ENCODE measurements at places on chromosomes 16 and 17.

- DNase-seq, result no peak
These were observed 10.8 kb downstream of the LRRC3C start for GRCh38 chr17:39938140-39938869.

DNA sequence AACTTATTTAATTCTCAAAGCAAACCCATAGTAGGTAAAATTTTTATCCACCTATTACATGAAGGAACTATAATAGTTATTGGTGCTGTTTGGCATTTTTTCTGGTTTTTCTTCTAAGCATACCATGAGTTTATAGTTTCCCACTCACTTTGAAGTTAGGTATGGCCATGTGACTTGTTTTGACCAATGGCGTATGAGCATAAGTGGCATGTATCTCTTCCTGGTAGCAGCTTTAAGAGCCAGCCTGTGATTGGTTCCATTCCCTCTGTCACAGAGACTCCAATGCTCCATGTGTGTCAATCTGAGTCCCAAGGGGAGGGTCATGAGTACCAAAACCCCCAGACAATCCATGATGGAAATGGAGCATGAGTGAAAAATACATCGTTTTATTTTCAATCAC, 282.9 kb upstream of the N4BP1 start:
- DNase-seq, result no peak

- no peak for DNase-seq
These were observed 2.9 kb downstream of the UNC119 start for GRCh38 chr17:28549236-28550132.

GRCh38 chr16:69111876-69112230, 6.4 kb downstream of the HAS3 start:
- DNase-seq, result no peak

GRCh38 chr16:3759736-3760135, 42.4 kb upstream of the TRAP1 start:
- DNase-seq, result no peak

DNA sequence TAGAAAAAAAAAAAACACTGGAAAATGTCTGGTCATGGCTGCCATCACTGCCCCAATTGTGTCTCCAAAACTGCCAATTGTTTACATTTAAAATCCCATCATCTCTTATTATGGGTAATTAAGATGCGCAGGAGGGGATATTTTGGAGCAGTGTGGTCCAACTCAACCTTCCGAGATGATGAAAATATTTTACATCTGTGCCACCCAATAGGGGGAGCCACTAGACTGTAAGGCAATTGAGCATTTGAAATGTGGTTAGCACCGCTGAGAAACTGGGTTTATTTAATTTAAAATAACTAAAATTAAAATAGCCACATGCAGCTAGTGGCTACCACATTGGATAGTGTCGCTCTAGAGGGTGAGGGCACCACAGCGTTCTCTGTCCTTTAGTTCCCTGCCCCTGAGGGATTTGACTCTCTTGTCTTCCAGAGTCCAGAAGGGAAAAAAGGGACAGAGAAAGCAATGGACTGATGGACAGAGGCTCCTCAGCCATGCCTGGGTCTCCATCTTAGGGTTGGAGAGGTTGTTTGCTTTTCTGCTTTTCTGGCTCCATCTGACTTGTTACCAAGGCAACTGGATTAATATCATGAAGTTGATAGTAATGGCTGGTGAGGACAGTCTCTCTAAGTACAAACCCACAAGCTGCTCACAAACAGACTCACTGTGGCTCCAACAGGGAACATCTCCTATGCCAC, 3.5 kb downstream of the MPO start:
- DNase-seq, result no peak

DNA sequence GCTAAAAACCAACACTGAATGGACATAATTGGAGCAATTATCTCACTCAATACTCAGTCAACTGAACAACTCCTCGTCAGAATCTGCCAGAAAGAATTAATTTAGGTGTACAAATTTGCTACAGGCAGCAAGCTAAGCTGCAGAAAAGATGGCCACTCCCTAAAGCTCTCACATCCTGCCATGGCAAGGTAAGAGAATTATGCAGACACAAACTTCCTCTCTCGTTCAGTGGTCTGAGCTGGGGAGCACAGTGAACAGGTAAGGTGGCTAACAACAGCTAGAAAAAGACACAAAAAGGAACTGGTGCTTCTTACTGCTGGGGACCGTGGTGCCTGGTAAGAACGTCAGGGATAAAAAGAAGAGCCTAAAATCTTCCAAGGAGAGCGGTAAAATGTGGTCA, 74.9 kb upstream of the BCAR1 start:
- DNase-seq, result no peak

DNA sequence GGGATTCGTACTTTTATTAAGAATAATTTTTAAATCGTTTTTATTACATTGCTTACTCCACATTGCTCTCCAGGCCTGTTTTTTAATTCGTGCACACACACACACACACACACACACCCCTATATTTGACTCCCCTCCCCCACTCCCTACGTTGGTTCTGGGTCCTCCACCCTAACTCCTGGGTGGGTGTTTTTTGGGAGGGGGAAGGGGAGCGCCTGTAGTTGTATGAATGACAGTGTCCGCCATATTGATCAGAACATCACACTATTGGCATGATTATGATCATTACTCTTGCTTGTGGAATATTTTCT, 1.3 kb downstream of the GNAO1 start:
- DNase-seq, result no peak

DNA sequence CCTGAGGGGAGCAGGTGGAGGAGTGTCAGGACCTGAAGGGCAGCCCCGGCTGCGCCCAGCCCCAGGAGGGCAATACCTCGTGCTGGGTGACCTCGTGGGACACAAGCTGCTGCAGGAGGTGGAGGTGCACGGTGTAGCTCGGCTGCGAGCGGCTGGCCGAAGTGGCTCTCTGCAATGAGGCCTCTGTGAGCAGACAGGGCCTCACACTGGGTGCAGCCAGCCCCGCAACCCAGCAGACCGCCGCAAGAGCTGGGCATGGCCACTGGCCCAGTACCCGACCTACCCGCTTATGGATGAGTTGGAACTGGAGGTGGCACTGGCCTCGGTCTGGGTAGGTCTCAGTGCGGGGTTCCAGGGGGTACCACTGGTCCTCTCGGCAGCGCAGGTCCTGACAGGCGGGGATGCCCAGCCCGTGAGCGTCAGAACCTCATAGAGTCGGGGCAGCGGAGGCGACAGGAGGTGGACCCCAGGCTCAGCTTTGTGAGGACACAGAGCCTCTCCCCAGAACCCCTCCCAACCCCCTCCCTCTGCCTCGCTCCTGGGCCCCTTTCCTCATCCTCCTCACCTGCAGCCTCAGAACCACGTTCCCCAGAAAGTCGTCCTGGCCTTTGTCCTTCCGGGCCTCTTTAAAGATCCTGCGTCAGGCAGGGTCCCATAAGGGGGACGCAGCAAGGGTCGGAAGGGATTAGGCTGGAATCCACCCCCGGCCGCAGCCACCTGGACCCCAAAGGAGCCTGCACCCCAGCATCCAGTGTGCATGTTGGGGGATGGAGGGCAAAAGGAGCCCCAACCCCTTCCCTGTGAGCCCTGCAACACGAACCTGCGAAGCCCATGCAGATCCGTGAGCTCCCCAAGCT, 4.0 kb downstream of the UNC13D start:
- no peak for DNase-seq

- no peak for DNase-seq
These were observed 2.8 kb upstream of the UBTF start for GRCh38 chr17:44222112-44222869.

GRCh38 chr17:71011391-71011790, 842.1 kb downstream of the KCNJ2 start:
- no peak for DNase-seq

GRCh38 chr16:4183237-4184037, 58.4 kb downstream of the SRL start:
- DNase-seq, result peak; percentile 70

- DNase-seq, result no peak
These were observed 121.1 kb upstream of the HSBP1 start for GRCh38 chr16:83686726-83687125.

GRCh38 chr17:79366988-79367571, 243.8 kb downstream of the RBFOX3 start:
- DNase-seq, result no peak

DNA sequence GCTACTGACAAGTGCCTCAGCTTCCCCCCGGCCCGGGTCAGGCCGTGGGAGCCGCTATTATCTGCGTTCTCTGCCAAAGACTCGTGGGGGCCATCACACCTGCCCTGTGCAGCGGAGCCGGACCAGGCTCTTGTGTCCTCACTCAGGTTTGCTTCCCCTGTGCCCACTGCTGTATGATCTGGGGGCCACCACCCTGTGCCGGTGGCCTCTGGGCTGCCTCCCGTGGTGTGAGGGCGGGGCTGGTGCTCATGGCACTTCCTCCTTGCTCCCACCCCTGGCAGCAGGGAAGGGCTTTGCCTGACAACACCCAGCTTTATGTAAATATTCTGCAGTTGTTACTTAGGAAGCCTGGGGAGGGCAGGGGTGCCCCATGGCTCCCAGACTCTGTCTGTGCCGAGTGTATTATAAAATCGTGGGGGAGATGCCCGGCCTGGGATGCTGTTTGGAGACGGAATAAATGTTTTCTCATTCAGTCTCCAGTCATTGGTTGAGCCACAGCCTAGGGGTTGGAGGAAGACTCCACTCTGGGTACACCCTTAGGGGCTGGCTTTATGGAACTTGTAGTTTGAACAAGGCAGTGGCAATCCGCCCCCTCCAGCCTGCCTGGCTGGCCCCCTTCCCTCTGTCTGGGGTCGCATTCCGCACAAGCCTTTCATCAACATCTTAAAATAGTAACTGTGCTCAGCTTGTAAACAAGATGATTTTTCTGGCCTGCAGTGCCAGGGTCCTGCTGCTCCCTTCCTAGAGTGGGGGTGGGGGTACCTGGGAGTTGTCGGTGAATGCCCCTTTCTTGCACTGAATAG, 4.1 kb downstream of the SYNGR2 start:
- DNase-seq, result no peak

DNA sequence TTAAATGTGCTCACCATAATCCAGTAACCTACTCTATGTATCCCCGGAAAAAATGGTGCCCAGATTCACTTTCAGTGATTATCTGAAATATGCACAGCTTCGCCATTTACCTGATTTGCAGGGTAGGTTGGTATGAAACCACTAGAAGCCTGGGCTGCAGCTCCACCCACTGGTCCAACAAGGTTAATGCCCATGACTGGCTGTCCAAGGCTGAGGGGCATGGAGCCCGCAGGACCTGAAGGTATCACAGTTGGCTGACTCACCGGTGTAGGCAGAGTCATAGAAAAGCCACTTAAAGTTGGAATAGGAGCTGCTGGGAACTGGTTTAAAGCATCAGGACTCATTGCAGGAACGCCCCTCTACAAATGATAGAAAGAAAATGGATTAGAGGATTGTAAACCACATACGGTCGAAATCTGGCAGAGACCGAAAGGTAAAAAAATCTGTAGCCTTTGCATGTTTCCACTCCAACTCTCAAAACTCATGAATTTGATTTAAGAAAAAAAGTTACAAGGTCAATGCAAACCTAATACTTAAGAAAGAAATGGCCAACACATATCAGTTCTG, 38.6 kb downstream of the SYNRG start:
- DNase-seq, result peak; percentile 20

- DNase-seq, result no peak
These were observed 5.4 kb downstream of the DCAF7 start for GRCh38 chr17:63555500-63556156.

DNA sequence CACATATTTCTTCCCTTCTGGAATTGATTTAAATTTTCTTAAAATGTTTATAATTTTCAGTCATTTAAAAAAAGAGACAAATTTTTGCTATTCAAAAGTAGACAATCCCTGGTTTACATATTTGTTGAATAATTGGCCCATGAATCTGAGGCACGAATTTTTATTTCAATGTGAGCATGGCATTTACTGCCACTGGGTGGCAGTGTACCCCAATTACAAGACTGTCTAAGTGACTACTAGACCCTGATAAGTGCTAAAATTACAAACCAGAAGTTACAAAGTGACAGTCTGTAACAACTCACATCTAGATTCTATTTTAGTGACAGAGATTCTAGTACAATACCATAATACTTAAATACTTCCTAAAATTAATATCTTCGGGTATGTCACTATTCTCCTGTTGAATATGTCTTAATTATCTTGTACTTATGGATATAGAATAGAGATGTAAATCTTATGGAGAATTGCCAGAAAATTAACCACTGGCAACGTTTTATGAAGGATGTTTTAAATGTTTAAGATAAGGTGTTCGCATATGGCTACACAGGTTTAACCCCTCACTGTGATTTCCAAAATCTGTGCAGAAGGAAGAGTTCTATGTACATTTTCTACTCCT, 235.8 kb downstream of the MAP2K4 start:
- DNase-seq, result peak; percentile 23

DNA sequence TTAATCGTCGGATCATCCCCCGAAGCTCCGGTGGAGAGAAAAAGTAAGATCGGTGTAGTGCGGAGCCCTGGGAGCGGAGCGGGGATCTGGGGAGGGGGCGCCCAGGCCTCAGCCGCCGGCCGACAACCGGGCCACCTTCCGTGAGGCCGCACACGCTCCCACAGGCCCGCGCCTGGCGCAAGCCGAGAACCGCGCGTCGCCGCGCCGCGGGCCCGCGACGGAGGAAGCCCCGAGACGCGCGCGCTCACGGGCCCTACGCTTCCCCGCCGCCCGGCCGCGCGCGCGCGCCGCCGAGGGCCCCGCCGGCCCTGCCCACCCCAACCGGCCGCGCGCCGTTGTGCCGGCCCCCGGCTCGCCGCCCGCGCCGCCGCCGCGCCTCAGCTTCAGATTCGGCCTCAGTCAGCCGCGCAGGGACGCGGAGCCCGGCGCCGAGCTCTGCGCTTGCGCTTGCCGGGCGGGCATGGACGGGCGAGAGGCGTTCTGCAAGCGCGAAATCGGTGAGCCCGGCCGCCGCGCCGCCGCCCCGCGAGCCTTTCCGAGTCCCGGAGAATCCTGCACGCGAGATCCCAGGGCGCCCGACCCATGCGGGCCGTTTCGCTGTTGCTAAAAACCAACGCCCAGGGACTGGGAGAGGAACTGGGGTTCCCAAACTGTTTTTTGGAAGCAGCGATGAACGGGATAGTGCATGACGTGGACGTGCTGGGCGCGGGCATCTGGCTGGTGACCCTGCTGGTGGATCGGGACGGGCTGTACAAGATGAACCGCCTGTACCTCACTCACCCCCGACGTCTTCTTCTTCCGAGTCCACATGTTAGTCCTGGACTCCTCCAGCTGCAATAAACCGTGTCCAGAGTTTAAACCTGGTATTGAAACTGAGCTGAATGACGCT, 28.0 kb upstream of the LRRC37A start:
- DNase-seq, result peak; percentile 42

DNA sequence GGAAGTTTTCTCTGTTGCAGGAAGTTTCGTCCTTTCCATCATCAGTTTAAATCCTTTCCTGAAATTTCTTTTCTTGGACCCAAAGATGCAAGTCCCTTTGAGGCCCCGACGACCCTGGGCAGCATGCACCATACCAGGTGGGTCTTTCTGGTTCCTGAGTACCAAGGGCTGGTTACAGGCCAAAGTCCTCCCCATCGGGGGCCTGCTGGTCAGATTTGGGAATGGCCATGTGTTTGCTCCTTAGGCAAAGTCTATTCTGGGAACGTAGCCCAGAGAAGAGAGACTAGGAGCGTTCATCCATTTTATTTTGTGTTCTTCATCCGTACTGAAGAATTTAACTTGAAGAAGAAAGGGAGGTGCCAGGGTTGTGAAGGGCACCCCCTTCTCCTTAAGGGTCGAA, 17.5 kb upstream of the ADAM11 start:
- DNase-seq, result no peak

- no peak for DNase-seq
These were observed 2.7 kb upstream of the TRAF7 start for GRCh38 chr16:2152695-2153506.
